ENCODE measurements at places on chromosomes 12 and 14.

GRCh38 chr12:101004898-101005297 is 205.1 kb downstream of the SLC5A8 start:
- no peak for DNase-seq

- DNase-seq: no peak
These were observed 64.1 kb upstream of the USP15 start for GRCh38 chr12:62196146-62196545.

DNA sequence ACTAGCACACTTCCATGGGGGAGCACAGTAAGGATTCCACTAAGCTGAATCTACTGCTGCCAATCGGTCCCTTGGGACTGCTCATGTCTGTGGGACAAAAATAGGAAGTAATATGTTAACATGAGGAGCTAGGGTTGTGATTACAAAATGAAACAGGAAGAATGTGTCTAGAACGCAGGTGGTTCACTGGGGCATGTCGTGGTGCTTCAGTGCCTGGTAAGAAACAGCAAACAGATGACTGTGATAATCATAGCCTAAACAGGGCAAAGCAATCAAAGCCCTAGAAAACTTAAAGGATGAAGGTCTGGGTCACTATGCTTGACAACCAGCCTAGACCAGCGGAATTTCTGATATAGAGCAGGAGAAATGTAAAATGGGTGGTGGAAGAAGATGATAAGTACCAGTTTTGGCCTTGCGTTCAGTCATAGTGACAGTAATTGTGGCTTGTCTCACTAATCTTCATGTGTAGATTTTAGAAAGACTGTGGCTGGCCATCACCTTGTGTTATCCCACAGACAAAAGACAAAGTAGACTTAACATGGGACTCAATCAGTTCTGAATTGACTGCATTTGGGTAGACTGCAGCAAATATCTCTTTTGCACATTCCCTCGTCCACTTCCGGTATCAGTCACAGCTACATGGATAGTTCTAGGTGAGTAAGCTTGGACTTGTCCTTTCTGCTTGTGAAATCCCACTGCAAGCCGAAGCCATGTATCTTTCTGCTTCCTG is 51.4 kb downstream of the WASHC3 start:
- no peak for DNase-seq

DNA sequence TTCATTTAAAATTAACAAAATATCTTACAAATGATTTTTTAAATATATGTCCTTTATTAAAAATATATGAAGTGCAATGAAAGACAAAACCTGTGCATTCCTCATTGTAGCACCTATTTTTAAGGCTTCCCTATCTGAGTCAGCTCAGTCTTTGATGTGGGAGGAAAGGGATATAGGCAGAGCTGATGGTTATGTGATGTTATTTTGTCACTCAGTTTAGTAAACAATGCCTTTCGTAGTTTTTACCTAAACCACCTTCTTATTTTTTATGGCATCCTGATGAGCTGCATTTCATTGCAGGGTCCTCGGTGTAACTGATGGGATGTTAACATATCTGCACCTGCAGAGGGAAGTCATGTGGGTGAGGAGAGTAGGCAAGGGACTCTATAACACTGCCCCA is 58.9 kb upstream of the FRMD6 start:
- no peak for DNase-seq

GRCh38 chr12:77152623-77153193 is 87.3 kb upstream of the E2F7 start:
- no peak for DNase-seq

DNA sequence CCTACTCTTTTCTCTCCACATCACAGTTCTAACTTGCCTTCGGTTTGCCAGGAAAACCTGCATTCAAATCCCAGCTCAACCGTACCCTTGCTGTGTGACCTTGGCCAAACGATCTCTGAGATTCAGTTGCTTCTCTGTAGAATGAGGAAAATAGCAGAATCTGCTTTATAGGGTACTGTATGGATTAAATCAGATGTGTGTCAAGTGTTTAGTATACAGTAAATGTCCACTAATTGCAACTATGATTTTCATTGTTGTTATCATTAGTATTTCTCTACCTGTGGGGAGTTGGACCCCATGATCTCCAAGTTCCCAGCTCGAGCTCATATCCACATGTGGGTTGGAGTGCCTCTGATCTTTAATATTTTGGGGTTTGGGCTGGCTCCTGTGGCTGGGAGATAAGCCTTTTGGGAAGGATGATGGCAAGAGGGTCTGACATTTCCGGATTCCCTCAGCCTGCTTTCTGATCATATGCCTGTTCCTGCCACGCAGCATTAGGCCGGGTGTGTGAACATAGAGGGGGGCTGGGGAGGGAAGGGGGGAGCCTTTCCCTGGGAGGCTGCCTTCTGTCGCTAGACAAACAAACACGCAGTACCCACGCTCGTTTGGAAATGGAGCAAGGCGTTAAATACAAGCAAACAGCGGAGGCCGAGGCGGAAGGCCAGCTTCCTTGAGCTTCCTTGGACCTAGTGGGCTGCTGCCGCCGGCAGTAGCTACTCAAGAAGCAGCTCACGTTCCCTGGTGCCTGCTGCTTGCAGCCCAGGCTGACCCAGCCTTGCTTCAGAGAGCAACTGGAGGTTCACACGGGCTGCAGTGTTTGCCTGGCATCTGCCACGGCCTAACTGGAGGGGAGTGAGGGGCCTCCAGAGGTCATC is 213.5 kb upstream of the LHX5 start:
- DNase-seq: no peak

Measured in stimulated activated CD4-positive, alpha-beta T cell treated with anti-CD3 and anti-CD28 coated beads, Interleukin-4, amount 100 ng/mL, for 4 hours (primary cell).